ENCODE measurements at places on chromosomes 3 and 15.

GRCh38 chr3:172309741-172310427 lies 138.4 kb downstream of the GHSR start:
- no peak for DNase-seq

- DNase-seq: no peak
These were observed 10.4 kb downstream of the LIMD1 start for GRCh38 chr3:45604999-45605398.

DNA sequence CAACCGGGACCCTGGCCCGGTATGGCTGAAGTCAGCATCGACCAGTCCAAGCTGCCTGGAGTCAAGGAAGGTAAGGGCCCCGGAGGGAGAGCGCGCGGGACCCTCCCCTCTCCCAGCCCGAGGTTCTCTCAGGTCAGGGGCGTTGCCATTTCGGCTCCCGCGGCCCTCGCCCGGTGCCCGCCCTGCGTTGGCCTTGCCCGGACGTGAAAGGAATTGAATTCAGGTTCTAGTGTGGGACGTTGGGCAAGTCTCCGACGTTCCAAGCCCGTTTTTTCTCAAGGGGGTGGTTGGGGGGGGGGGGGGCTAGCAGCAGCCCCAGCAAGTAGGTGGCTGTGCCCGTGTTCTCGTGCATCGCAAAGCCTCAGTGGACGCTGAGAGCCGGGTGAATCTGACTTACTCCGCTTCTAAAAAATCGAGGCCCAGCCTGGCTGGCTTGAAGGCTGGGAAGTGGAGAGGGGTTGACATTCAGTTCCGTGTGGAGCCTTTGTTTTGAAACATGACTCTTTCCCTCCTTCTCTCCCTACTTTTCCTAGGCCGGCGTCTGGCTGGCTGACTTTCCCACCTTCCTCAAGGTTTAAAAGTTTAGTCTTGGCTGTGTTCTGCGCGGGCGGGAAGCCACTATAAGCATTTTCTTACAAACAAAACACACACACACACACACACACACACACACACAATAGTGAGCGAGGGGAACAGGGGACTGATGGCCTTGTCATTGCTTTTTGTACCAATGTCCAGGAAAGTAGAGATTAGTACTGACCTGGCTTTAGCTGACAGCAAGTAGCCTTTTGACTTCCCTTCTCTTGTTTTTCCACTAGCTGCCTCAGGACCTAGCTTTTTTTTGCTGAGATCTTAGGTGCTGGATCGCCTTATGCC lies at the start of gene UTS2B:
TSS of gene UTS2B (minus strand) at position 873 of the 876 bp plus-strand sequence. CDS start 48,337 bp downstream, outside the sequence.
- DNase-seq: no peak

GRCh38 chr3:172098698-172099494 lies 59.5 kb downstream of the FNDC3B start:
- DNase-seq: no peak

DNA sequence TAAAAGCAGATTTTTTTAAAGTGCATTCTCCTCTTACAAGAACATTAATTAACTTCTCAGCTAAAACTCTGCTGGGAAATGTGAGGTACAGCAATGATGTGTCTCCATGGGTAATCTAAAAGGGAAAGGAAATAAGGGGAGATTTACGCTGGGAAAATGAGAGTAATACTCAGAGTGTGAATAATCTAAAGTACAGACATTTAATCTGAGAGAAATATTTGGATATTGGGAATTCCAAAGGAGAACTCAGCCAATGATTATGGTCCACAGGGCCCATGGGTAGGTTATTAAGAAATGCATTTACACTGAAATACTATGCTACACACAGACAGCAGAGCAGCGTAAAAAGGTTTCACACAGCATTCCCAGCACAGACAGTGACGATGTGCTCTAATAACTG lies 229.9 kb downstream of the MAGI1 start:
- DNase-seq: no peak

DNA sequence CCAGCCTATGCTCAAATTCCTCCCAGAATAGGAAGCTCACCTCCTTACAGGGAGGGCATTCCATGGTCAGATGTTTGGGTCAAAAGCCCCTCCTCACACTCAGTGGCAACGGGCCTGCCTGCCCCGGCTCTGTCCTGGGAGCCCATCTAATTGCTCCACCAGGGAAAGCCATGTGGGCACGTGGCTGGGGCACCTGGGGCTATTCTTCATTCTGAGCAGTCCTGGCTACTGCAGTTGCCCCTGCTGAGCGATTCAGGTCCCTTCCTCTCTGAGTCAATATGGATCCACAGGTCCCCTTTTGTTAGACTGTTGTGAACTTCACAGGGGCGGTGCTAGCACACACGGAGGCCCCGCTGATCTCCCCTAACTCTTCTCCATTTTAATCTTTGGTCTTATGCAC lies 39.4 kb downstream of the TPRA1 start:
- DNase-seq: no peak

- no peak for DNase-seq
These were observed 48.2 kb upstream of the STAC start for GRCh38 chr3:36332139-36332538.
